ENCODE measurements at places on chromosomes 16 and 17.

GRCh38 chr17:78995761-78996451 lies 13.7 kb downstream of the CANT1 start:
- DNase-seq: no peak

DNA sequence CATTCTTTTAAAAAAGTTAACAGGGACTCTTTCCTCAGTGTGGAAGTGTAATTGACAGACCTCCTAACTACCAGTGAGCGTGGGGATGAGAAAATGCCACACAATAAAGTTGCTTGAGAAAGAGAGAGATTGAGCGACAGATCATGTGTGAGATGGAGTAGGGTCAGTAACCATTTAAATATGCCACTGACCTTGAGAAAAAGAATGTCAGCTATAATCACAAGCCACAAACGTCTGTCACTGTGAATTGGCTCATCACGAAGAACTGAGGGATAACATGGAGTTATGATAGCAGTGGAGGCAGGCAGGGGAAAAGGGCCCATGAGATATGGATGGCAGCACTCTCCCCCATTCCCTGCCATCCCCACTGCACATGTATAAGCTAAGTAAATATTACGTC lies 253.9 kb downstream of the SLC39A11 start:
- DNase-seq: no peak

GRCh38 chr17:83173914-83174361 lies 94.5 kb downstream of the METRNL start:
- no peak for DNase-seq

GRCh38 chr16:15460601-15461000 lies 26.2 kb downstream of the BMERB1 start:
- DNase-seq: no peak

DNA sequence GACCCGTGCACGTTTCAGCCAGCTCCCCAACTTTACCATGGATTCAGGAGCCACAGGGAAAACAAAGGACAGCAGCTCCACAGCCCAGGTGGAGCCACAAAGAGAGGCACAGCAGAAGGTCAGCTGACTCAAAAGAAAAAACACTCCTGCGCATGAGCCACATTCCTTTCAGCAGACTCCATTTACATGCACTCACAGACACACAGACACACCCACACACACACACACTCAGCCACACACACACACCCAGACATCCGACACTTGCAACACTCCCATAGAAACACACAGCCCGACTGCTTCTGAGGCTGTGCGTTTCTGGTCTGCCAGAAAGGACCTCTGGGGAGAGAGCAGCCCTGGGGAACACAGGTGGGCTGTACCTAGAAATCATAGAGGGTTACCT lies 2335.5 kb downstream of the TP53TG3F start:
- DNase-seq: no peak

- no peak for DNase-seq
Measured at GRCh38 chr17:36717088-36717487, 115.7 kb downstream of the MRM1 start.

DNA sequence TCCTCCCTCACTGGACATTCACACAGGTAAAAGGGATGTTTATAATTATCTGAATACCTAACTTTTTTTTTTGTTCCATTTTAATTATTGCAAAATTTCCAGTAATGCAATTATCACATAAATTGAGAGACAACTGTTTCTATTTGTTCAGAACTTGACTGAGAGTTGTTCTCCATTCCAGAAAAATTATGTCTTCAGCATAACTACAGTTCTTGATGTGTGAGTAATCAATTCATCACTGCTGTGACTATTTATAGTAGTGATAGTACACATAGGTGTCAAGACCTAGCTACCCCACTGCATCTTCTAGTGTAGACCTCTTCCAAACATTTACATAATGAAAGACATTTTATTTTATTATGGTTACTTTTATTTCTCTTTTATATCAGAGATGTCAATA lies 5.8 kb upstream of the TNRC6A start:
- DNase-seq: no peak

- DNase-seq: no peak
Measured at GRCh38 chr16:28112908-28113307, 49.4 kb upstream of the GSG1L start.

DNA sequence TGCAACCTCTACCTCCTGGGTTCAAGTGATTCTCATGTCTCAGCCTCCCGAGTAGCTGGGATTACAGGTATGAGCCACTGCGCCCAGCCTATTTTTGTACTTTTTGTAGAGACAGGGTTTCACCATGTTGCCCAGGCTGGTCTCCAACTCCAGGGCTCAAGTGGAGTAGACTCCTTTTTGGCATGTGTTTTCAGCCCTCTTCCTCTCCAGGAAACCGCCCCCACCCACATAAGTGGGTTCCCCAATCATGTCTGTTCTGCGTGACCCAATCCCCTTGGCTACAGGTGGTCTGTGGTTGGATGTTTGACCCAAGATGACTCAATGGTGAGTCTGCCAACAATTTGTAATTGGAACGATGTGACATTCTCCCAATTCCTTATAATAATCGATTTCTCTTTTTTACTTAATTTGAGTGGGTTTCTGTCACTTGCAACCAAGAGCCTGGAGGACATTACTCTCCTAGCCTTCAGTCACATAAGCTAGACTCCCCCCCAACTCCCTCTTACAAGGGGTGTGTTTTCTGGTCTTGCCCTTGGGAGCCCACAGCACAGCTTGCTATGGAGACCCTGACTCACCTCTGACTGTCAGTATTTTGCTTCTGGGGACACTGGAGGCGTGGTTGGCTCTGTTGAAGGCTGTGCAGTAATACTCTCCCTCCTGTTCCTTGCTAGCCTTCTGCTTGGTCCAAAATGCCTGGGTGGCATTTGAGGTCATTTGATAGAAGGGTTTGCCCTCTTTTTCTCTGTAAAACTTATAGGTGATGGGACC lies 34.9 kb downstream of the PECAM1 start:
- DNase-seq: no peak

DNA sequence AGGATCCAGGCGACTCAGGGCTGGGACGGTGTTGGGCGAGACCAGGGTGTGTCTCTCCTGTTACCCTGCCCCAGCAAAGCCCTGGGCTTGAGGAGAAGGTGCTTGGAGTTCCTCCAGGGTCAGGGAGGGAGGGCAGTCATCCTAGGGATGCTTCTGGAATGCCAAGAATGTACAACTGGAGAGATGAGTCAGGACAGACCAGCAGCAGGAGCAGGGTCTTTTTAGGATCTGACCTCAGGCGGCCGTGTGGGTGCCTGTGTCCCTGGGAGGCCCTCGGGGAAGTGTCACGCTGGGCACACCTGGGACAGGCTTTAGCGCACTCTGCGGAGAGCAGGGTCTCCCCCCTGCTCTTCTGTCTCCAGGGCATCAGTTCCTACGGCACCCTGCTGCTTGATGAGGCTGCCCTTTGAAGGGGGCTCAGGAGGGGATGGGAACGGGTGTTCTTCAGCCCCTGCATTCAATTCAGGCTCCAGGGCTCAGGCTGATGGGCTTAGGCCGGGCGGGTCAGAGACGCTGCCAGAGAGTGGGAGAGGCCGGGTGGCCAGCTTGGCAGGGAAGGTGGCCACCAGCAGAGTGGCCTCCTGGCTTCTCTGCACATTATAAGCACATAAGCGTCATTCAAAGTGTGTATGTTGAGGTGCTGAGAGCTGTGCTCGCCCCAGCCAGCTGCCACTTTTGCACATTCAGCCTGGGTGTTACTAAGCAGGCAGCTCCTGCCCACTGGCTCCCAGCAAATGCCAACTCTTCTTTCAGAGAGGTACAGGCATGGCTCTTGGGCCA lies 8.4 kb upstream of the MTSS2 start:
- no peak for DNase-seq

GRCh38 chr16:70589998-70590471 lies 56.3 kb upstream of the IL34 start:
- no peak for DNase-seq

DNA sequence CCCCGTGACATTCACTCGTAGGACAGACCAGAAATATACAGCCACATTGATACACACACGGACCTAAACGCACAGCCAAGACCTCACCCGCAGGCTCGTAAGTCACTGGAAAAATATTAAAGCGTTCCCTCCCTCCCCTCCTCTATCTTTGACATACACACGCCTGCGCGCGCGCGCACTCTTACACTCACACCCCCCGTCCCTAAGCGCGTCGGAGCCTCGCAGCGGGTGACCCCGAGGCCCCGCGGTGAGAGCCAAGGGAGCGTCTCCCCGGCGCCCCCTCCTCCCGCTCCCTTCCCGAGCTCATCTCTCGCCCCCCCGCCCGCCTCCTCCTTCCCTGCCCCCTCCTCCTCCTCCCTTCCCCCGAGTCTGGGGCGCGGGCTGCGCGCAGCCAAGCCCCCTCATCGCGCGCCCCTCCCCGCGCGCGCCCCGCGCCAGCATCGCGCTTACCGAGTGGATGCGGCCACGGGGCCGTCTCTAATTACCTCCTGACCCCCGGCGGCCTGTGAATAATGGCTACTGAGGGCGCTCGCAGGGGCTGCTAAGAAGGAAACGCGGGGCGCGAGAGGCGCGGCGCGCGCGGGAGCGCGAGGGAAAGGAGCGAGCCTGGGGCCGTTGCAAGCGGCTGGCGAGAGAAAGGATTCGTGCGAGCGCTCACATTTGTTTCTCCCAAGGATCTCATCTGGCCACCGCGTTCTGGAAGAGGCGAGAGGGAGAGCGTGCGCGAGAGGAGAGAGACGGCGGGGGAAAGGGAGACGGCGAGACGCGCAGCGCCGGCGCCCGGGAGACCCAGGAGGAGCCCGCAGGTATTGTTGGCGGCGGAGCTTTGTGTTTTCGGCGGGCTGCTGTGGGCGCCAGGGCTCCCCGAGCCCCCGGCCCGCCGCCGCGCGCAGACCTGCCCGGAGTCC lies 42.4 kb downstream of the RAI1 start:
- peak; percentile 48 for DNase-seq

DNA sequence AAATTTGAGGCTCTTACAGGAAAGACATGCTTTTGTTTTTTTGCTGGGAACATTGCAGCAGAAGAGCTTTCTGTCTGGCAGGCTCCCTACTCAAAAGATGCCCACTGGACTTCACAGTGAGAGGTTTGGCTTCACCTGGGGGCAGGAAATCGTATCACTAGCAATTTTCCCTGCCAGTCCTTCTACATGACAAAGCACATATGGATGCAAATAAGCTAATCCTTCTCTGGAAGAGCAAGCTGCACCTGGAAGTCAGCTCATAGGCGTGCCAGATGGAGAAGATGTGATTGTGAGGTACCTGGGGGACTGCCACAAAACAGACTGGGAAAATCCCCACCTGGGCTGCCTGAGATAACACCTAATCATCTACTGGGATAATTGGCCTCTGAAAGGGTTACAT lies 195.0 kb upstream of the CPHXL start:
- no peak for DNase-seq

GRCh38 chr17:45451131-45451530 lies 18.5 kb upstream of the ARHGAP27 start:
- no peak for DNase-seq

- DNase-seq: no peak
Measured at GRCh38 chr16:8519179-8519578, 71.1 kb downstream of the TMEM114 start.
